NCI-H510A (cell line): ENCODE measurements at places on chromosomes 5 and 9.

GRCh38 chr9:14585730-14586473 lies 107.3 kb downstream of the ZDHHC21 start:
- no peak for DNase-seq

DNA sequence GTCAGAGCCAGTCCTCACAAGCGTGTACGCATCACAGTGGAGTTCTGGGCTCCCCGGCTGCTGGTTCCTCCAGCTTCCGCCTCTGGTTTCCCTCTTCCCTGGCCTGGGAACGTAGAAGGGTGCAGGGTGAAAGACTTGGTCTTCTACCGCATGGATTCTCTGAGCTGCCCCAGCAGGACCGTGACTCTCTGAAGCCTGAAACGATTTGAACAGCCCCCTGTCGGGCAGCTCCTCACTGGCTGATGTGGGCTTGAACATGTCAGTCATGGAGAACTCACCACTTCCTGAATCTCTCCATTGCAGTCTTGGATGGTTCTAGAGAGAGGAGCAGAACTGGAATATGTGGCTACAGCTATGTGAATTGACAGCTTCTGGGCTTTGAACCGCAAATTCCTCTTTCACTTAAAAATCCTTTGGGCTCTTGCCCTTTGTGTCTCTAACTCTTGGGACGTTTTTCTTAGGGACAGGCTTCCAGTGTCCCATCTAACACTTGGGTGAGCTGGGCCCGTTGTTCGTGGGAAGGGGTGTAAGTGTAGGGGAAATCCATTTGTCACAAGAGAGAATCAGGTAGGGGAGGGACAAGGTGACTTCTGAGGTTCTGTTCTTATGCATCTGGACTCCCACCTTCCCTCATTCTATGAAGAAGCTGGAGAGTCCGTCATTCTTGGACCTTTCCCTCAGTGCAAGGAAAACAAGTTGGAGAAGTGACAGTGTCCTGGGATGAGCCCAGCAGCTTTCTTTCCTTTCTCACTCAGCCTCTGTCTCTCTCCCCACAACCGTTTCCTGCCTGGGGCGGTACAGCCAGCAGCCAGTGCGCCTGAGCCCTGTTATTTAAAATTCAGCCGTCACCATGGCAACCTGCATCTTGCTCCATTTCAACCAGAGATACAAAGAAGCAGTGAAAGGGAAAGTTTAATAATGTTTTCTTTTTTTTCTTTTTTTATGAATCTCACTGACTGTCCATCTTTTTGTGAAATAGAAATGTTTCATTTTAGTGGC lies 84.7 kb downstream of the PTTG1 start:
- no peak for DNase-seq

GRCh38 chr9:93635186-93636107 lies 59.1 kb downstream of the PHF2 start:
- no peak for DNase-seq

GRCh38 chr9:133401588-133401987 lies 16.2 kb downstream of the REXO4 start:
- no peak for DNase-seq

DNA sequence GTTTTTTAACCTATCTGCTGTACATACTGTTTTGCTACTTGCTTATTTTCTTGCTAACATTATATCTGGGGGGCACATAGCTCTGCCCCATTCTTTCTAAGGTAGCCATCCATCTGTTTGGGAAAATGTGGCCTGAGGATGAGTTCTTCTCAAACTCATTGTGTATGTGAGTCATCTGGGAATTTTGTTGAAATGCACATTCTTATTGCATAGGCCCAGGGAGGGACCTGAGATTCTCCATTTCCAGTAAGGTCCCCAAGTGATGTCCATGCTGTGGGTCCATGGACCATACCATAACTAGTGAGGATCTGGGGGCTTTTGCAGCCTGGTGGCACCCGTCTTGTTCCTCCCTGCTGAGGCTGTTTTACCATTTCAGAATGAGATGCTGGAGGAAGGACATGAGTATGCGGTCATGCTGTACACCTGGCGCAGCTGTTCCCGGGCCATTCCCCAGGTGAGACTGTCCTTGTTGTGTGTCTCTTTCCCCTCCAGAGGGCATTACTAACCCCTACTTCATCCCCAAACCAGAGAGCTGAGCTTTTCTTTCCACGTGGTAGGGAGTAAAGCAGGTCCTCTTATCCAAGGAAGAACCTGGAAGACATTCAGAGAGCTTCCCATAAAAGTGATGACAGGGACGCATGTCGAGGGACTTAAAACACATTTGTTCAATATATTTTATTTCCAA lies 28.6 kb downstream of the CYFIP2 start:
- DNase-seq = no peak

GRCh38 chr5:125064621-125065438 lies 318.4 kb upstream of the ZNF608 start:
- DNase-seq = no peak

- no peak for DNase-seq
These were observed 40.0 kb downstream of the FANCC start for GRCh38 chr9:95277509-95277908.

DNA sequence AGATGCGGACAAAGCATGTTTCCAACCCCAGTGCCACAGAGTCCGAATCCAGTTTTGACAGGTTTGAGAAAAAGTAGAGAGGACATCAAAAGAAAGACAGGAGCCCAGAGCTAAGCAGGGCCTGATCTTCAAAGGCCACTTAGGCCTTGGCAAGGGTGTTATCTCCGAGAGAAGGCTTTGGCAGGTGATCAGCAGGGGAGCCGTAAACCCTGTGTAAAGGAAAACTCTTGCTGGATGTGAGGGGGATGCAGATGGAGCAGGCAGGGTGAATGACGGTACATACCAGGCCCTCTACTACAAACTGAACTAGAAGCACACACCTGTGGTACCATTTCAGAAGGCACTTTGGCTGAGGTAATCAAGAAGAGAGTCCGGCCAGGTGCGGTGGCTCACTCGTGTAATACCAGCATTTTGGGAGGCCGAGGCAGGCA lies 1.4 kb upstream of the HNRNPH1 start:
- DNase-seq = no peak

- DNase-seq = no peak
These were observed 1204.5 kb upstream of the SEMA6A start for GRCh38 chr5:117779171-117779570.

DNA sequence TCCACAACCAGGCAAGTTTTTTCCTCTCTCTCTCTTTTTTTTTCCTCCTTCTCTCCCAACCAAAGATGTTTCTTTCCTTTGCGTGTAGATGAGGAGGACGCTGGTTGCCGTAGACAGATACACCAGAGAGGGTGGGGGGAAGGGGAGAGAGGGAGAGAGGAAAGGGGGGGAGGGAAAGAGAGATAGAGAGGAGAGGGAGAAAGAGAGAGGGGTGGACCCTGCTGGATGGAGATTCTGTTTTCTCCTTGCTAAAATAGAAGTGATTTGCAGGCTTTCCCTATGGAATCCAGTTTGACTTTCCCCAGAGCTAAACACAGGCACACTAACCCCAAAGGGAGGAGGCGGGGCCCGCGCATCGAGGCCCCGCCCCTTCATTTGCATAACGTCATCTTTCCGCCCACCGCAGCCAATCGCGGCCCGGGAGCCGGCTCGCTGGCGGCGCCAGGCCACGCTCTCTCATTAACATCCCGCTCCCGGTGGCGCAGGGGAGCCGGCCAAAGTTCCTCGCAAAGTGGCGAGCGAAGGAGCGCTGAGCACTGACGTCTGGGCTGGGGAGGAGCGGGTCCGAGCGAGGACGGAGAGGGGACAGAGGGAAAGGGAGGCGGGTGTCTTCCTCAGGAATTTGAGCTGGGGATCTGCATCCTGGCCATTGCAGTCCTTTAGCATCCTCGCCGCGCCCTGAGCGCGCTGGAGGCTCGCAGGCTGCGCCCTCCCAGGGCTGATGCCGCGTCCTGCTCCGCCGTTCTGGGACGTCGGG lies 487 bp upstream of the EBF1 start:
- no peak for DNase-seq

GRCh38 chr5:128782446-128782845 lies 182.8 kb upstream of the SLC27A6 start:
- no peak for DNase-seq

DNA sequence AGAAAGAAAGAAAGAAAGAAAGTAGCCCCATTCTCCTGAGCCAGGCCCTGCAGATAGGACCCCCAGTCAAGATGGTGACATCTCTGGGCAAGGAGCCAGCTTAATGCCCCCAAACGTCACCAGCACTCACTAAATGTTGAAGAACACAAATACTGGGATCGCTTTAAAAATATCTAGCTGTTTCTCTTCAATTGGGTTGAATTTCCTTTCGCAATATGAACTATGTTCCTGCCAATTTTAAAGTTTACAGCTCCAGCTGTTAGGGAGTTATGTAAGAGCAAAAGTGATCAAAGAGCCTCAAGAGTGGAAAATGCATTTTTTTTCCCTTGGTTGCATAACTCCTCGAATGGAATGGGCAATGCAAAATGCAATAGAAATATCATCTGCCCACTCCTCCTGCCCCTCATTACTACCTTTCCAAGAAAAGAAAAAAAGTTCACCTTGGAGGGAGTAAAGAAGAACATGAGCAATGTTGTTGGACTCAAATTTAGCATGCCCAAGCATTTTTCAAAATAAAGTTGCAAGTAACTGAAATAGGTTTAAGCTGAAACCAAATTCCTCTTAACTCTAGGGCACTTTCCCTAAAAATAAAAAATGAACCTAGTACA lies 244.2 kb upstream of the PIK3R1 start:
- DNase-seq = no peak

DNA sequence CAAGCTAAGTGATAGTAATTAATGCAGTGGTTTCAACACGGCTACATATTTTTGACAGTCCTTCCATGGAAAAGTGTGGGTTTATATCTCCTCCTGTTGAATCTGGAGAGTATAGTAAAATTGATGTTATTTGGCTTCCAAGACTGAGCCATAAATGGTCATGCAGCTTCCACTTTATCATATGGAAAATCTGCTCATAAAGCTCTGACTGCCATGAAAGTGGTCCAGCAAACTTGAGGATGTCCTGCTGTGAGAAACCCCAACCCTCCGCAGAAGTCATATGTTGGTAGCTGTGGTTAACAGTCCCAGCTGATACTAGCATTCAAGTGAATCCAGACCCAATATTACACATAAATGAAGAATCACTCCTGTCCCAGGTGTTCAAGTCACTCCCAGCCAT lies 378.3 kb downstream of the KCTD16 start:
- no peak for DNase-seq

GRCh38 chr9:113503131-113503541 lies 39.6 kb downstream of the RGS3 start:
- DNase-seq = no peak

DNA sequence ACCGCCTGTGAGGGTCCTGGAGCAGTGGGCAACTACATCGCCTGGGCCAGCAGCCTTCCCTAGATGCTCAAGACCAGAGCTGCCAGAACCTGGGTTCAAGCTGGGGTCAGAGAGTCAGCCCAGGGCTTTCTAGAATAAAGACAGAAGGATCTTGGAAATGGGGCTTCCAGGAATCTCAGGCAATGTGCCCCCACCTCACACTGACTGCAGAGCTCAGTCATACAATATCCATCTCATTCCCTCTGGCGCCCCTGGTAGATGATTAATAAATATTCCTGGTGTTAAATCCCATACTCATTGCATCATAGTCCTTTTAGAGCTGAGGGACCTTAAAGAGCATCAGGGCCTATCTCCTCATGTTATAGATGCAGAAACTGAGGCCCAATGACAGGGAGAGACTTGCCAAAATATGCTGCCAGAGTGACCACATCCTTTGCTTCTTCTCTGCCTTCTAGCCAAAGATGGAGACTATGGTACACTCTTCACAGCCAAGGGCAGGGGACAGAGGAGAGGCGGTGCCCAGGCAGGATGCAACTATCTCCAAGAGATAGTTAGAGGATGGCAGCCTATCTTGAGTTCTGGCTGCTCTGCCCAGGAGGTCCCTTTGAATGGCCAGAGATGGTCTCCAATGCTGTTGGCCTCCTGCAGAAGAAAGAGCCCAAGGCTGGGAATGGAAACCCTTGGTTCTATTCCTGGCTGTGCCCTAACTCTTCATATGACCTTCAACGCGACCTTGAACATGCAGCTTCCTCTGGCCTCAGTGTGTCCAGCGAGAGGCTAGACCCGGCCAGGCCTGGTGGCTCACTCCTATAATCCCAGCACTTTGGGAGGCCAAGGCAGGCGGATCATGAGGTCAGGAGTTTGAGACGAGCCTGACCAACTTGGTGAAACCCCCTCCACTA lies 36.2 kb upstream of the IL17B start:
- no peak for DNase-seq

DNA sequence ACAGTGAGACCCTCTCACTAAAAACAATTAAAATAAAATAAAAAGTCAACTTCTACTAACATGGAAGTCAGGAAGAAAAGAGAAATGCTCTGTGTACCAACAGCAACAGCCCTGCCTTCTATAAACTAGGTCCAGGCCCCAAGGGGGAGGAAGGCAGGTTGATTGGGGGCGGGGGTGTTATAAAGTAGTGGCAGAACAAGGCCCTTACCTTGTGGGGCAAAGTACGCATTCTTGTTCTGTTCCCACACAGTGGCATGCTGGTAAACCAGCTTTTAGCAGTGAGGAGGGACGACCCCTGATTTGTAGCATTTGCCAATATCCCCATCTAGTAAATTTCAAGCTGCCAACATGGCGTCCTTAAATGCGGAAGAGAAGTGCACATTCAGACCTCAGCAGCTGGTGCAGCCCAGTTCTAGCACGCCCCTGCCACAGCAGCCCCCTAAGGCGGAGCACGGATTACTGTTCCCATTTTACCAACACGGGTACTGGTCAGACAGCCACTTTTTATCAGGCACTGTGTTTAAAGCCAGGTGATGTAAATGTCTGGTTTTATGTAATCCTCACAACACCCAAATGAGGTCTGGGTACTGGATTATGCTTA lies 69.5 kb downstream of the GTF3C4 start:
- DNase-seq = no peak

DNA sequence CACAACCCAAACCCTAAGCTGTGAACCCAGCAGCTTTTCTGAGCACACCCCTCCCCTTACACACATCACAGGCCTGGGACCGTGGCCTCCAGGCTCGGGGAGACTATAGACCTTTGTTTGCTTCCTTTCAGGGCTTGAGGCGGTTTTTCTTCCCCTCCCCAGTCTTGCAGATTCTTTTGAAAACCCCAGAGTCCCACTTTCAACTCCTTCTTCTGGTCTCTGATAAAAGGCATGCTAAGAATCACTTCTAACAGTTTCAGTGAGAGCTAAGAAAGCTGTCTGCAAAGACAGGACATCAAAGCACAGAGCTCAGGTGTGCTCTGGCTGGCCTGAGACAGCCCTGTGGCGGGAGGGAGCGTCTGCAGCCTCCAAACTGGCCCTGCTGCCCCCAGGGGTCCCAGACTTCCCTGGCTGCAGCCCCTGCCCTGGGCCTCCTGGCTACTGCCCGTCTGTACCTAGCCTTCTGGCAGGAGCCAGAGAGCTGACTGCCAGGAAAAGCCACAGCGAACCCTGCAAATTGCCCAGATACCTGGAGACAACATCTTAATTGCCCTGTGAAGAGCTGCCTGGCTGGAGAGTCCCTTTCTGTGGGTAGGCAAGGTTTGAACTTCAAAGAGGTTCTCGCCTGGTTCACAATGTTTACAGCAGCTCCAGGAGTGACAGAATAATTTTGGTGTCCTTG lies 138.9 kb downstream of the GADD45G start:
- no peak for DNase-seq

DNA sequence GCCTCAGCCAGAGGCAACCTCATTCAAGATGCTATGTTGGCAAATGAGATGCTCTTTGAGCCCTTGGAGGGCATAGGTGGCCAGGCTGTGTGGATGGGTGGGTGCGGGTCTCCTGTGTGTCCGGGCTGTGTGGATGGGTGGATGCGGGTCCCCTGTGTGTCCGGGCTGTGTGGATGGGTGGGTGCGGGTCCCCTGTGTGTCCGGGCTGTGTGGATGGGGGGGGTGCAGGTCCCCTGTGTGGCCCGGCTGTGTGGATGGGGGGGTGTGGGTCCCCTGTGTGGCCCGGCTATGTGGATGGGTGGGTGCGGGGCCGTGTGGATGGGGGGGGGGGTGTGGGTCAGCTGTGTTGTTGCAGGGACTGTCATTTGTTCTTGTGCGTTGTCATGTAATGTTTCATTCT lies 136.6 kb upstream of the COL5A1 start:
- no peak for DNase-seq
